Stimulated activated CD4-positive, alpha-beta T cell treated with anti-CD3 and anti-CD28 coated beads, TNF-alpha, amount 100 ng/mL, for 1 hour (primary cell): ENCODE measurements at places on chromosomes 12 and 14.
A peak's percentile ranks its signal among the peaks of the same experiment; 100 is the strongest.

GRCh38 chr12:122104844-122105243 is 26.3 kb downstream of the MLXIP start:
- no peak for DNase-seq

GRCh38 chr14:61255968-61256367 is 25.2 kb downstream of the TMEM30B start:
- DNase-seq = no peak

- DNase-seq = no peak
These were observed 29.3 kb upstream of the CPNE8 start for GRCh38 chr12:38934686-38935085.

DNA sequence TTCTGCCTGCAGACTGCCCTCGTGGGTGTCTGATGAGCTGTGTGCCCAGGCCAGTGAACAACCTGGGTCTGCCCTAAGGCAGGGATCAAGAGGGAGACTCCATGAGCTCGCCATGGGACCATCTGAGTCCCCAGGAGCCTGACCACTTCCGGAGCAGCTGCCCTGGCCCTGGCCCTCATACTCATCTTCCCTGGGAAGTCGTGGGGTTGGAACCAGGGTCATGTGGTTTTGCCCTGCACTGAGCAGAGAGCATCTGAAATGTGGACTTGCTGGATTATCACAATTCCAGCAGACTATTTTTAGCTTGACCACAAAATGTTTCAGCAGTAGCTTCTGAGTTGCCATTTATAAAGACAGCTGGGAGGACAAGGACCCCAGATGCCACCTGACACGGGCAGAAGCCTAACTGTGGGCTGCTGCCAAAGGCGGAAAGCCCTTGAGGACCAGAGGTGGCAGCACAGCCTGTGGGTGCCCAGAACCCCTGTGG is 6.7 kb downstream of the BTBD6 start:
- no peak for DNase-seq

DNA sequence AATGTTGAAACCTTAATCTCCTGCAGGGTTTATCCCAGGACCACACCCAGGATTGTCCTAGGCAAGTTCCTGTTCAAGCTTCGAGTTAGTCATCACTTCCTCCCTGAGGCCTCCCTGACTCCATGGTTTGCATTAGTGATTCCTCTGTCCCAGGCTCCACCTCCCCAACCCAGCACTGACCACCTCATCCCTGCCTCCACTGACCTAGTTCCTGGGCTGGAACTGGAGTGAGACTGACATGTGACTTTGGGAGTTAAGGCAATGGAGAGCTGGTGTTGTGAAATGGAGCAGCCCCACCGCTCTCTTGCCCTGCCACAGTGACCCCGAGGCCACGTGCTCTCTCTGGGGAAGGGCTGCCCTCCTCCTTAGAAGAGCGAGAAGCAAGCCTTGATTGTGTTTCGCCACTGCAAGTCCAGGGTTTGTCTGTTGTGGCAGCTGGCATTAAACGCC is 15.8 kb upstream of the DTX1 start:
- no peak for DNase-seq

- DNase-seq = no peak
These were observed 15.0 kb upstream of the ACTN1 start for GRCh38 chr14:68994056-68994455.

- no peak for DNase-seq
These were observed 218.5 kb downstream of the NUAK1 start for GRCh38 chr12:105920161-105920684.

- no peak for DNase-seq
These were observed 104.5 kb downstream of the PRICKLE1 start for GRCh38 chr12:42484996-42485395.

DNA sequence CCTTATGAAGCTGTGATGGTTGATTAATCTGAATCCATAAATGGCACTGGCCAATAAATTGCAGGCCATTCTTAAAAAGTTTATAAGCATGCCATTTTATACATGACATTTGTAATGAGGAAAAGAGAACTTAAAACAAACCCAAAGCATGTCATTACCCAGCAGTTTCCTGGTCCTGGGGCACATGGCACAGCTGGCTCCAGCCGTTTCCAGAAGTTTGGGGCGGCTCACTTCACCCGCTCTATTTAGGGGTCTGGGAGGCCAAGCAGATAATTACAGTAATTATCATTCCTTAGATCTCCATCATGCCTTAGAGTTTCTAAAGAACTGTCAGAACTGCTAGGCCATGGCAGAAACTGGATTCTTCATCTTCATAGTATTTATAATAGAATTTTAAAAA is 6.4 kb downstream of the ADGRD1 start:
- no peak for DNase-seq

- DNase-seq = no peak
These were observed 97.5 kb downstream of the PPP2R5C start for GRCh38 chr14:101858791-101859537.

GRCh38 chr14:63745858-63746425 is 18.1 kb upstream of the SGPP1 start:
- no peak for DNase-seq

DNA sequence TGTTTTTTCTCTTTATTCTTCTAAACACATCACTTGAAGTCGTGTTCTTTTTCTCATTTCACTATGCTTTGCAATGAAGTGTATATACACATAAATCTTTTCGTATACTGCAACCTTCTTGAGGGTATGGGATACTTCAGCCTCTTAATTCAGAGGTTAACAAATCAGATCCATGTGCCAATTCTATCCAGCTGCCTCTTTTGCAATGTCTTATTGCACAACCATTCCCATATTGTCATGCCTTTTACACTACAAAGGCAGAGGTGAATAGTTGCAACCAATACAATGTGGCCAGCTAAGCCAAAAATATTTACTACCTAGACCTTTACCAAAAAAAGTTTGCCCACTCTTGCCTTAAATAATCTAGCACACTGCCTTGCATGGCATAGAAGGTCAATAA is 224.5 kb upstream of the FOXG1 start:
- no peak for DNase-seq

DNA sequence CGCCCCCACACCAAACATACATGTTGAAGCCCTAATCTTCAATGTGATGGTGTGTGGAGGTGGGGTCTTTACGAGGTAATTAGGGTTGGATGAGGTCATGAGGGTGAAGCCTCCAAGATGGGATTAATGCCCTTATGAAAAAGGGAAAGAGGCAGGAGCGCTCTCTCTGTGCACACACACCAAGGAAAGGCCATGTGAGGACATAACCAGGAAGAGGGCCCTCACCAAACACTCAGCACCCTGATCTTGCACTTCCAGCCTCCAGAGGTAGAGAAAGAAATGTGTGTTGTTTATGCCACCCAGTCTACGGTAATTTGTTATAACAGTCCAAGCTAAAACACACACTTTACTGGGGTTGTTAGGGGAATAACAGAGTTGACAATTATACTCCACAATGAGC is 14.6 kb upstream of the PITPNM2 start:
- DNase-seq = no peak

DNA sequence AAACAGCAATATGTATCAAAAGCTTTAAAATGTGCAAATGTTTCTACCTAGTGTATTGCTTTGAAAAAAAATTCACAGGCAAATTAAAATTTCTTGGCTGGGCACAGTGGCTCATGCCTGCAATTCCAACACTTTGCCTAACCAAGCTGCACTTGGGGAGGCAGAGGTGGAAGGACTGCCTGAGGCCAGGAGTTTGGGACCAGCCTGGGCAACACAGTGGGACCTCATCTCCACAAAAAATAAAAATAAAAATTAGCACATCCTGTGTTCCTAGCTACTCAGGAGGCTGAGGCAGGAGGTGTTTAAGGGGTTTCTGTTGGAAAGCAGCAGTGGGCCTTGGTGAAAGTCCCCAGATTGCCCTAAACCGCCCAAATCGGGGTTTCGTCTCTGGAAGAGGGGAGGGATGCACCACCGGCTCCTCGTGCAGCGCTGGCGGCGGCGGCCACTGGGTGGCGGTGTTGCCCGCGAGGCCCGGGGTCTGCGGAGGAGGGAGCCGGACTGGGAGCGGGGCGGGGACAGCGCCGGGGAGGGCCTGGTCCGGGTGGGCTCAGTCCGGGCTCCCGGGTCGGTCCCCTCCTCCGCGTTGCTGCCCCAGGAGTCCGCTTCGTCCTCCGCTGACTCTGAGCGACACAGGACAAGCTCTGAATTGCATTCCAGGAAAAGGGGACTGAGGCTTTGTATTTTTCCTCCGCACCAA is 265.6 kb downstream of the AACS start:
- peak; percentile 25 for DNase-seq

- no peak for DNase-seq
These were observed 47.8 kb downstream of the MYRFL start for GRCh38 chr12:69872804-69873203.

DNA sequence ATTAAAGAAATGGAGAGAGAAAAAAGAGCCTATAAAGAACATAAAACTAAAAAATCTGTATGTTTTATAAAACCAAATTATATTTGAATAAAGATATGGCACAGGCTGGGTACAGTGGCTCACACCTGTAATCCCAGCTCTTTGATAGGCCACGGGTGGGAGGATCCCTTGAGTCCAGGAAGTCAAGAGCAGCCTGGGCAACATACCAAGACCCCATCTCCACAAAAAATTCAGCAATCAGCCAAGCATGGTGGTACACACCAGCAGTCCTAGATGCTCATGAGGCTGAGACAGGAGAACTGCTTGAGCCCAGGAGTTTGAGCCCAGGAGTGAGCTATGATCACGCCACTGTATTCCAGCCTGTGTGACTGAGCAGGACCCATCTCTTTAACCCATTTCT is 74.9 kb downstream of the EPS8 start:
- DNase-seq = no peak

- no peak for DNase-seq
These were observed 133.6 kb upstream of the DNM1L start for GRCh38 chr12:32545413-32545980.

DNA sequence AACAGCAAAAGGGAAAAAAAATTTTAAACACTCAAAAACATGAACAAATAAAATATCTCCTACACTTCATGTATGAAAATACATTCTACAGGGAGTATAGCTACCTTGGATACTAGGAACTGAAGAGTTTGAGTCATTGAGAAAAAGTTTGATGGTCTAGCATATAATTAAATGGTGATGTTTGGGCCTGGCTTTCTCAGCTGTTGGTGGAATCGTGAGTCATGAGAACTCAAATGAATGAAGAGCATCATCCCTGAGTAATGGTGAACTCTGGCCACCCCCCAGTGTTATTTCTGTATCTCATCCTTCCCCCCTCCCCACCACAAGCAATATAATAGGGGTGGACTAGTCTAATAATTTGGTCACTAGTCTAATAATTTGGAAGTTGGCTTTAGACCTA is 6.7 kb upstream of the SLC6A15 start:
- no peak for DNase-seq

DNA sequence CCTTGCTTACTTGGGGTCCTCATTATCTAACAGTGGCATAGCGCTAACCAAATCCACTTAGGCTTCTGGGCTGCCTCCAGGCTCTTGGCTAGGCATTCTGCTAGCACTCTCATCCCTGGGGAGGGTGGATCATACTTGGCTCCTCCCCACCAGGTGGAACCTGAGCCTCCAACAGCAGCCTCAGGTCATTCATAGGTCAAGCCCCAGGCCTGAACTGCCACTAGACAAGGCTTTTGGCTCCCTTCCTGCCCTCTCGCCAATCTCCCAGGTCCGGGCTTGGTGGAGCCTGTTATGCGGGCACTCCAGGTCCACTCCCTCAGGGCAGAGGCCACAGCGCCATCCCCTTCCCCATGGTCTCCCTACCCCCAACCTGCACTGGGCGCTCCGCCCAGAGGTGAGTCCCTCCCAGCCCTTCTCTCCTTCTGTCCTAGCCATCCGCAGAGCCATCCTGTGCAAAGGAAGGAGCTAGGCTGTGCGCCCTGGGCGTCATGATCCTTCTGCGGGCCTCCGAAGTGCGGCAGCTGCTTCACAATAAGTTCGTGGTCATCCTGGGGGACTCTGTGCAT is 154.9 kb upstream of the AMIGO2 start:
- no peak for DNase-seq

DNA sequence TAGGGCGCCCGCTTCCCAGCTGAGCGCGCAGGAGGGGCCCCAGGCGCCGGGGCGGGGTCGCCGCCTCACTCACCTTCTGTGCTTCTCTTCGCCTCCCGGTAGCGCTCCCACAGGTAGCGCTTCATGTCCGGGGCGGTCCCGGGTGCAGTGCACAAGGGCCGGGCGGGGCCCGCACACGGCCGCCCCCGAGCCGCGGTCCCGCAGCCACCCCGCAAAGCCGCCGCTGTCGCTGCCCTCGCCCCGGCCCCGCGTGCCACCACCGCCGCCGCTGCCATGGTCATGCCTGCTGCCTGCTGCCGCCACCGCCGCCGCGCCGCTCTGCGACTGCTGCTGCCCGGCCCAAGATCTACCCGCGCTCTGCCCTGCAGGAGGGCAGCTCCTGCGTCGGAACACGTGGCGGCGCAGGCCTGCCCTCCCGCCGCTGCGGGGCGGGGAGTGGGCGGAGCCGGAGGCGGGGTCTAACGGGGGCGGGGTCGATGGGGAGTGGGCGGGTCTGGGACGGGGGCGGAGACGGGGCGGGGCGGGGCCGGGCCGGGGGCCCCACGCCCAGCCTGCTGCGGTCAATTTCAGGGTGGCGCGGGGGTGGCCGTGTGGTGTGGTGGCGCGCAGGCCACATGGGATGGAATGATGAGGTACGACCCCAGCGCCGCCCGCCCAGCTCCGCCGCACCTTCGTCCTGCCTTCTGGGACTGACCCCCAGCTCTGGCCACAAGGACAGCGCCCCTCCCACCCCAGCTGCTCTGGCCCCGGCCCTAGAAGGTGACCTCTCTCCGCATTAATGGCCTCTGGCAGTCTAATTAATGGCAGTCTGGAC is at the start of gene NT5DC3:
NT5DC3 (minus strand) TSS at position 359 of the 814 bp plus-strand sequence; CDS start at position 281, 78 bp downstream.
- peak; percentile 73 for DNase-seq

DNA sequence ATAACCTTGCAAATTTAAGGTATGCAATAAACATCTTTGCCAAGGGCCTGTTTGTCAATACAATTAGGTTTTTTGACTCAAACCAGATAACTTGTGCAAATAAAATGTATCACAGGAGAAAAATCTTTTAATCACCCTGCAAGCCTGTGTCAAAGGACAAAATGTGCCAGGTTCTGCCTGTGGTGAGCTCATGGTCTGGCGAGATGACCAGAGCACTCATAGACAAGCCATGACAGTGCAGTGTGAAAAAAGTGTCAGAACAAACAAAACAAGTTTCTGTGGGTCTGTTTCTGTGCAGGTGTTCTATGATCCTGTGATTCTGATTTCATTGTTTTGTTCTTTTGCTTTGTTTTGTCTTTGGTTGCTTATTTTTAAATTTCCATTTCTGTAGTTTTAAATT is 847.2 kb downstream of the VRK1 start:
- no peak for DNase-seq

DNA sequence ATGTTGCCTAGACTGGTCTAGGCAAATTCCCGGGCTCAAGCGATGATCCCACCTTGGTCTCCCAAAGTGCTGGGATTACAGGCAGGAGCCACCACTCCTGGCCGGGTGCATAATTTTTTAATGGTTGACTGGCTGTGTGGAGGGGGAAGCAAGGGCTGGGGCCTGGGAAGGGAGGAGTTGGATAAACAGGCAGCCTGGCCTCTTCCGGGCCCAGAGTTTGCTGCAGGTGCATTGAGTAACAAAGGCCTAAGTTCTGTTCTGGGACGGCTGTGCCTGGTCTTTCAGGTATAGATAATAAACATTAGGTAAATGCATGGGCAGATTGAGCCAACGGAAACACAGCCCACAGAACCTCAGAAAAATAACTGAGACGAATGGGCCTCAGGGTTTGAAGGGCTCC is 191.3 kb upstream of the TBX3 start:
- no peak for DNase-seq

- DNase-seq = no peak
These were observed 27.6 kb downstream of the TRAF3 start for GRCh38 chr14:102804858-102805257.

- DNase-seq = no peak
These were observed 23.3 kb upstream of the CCER1 start for GRCh38 chr12:90978117-90978770.

- DNase-seq = no peak
These were observed 146.8 kb upstream of the DIO2 start for GRCh38 chr14:80358112-80358511.
